ENCODE measurements at places on chromosomes 1 and 21.
A peak's percentile ranks its signal among the peaks of the same experiment; 100 is the strongest.

DNA sequence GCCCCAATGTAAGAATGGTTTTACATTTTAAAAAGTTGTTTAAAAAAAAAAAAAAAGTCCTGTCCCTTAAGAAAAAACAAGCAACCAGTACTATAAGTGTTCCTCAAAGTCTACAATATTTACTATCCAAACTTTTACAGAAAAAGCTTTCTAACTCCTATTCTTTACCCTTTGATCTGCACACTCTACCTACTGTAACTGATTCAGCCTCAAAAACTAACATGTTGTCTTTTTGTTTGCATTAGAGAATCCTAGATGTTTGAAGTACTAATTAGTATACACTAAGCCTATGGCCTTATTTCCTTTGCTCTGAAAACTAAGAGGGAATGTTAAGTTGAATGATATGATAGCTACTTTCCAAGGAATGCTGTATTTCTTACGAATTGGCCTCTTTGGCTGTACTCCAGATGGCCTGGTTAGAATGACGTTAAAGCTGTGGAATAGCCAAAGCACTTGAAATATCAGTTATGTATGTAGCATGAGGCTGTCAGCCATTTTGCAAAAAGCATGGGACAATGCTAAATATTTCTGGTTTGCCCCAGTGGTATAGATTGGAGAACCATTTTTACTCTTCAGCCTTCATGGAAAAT lies 234.8 kb downstream of the GPR52 start:
- peak; percentile 45 for DNase-seq

DNA sequence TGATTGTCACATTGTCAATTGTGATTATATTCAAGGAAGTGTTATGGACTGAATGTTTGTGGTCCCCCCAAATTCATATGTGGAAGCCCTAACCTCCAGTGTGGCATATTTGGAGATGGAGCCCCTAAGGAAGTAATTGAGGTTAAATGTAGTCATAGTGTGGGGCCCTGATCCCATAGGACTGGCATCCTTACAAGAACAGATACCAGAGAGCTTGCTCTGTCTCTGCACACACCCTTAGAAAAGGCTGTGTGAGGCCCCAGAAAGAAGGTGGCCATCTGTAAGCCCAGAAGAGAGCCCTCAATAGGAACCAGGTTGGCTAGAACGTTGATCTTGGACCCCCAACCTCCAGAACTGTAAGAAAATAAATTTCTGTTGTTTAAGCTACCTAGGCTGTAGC lies 28.1 kb downstream of the VANGL1 start:
- no peak for DNase-seq

DNA sequence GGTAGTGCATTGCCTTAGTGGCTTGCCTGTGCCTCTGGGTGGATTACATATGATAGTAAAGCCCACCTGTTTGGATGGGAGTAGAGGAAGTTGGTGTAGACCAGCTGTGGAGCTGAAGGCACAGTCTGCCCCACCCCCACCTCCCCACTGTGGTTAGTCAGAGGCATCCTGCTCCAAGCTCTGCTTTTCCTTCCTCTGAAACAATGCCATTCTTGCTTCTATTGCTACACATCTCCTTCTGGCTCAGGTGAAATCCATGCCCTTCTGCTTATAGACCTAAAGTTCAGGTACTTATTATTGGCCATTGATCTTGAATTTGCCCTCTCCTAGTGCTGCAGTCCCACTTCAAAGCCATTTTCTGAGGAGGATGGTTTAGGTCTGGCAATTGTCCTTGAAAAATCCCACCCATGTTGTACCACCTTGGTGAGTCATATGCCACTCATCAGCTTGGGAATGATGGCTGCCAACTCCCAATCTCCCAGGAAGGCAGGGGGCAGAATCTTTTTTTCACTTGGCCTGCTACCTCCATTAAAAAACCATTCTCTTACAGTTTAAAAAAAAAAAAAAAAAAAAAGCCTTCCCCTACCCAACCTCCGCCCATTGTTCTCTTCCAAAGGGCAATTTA lies 6.7 kb upstream of the TXLNA start:
- no peak for DNase-seq

- DNase-seq = no peak
Measured at GRCh38 chr1:210342986-210343780, 14.5 kb downstream of the HHAT start.

GRCh38 chr1:121546830-121547591 lies 362.2 kb downstream of the SRGAP2C start:
- no peak for DNase-seq
